ENCODE measurements at places on chromosomes 7 and 10.

DNA sequence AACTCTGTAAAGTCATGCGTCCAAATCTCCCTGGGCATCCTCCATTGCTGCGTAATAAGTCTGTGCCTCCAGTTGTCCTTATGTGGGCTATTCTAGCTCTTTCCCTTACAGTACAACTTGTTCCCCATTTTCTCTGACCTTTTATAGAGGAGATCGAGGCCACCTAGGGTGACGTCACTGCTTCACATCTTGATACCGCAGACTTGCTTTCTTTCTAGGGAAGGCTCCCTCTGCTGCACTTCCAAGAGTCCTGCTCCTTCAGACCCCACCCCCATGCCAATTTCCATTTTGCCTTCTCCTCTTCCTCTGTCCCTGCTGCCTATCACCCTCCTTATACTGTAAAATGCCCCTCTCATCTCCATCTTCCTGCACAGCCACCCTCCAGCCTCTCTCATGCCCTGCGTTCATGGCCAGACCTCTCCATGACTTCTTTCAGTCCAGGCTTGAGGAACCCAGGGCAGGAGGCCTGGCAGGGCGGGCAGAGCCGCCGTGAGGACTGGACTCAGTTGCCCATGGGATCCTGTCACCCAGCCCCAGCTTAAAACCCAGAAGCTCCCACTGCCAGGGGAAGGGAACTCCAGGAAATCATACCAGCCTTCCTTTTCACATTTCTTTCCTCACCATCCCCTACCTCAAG is 57.5 kb downstream of the CAMK1D start:
- no peak for DNase-seq

DNA sequence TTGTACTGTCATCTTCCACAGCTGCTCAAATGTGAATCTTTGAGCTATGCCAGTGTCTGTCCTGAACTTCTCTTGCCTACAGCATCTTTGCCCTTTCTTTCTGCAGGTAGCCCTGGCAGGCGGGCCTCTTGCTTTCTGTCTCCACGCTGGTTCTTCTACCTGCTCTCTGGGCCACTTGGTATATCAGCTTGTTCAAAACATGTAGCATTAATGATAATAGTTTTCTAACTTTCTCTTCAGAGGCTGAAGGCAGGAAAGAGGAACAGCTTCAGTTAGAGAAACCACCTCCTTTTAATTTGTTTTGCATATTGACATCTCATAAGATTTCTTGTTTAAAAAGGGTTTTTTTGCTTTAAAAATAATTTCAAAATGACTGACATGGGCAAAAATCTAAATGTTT is 923 bp upstream of the FGL2 start:
- no peak for DNase-seq

GRCh38 chr7:94969434-94970084 is 62.2 kb downstream of the PPP1R9A start:
- no peak for DNase-seq

DNA sequence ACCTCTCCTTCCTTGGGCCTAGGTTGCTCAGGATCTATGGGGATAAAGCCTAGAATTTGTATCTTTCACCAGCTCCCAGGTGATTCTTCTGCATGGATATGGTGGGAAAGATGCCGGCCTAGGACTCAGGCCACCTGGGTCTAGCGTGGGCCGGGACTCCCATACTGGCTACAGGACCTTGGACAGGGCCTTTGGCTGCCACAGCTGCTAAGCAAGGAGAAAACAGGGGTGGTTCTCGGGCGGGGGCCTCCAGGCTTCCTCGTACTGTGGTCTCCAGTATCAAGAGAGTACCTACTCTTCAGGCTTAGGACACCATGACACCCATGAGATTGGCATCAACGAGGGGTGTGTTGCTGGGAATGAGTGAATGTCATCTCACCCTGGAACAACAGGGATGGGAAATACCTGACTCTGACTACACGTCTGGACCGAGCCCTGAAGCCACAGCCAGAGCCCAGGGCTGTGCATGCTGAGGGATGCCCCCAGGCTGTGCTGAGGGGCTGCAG is 120.3 kb upstream of the ADAM12 start:
- DNase-seq = no peak

- DNase-seq = no peak
Observed at GRCh38 chr7:40848541-40849221, 713.9 kb downstream of the SUGCT start.

- DNase-seq = no peak
Observed at GRCh38 chr7:37259319-37259821, 189.3 kb downstream of the ELMO1 start.

- DNase-seq = no peak
Observed at GRCh38 chr7:37420946-37421695, 27.5 kb downstream of the ELMO1 start.

GRCh38 chr7:2185715-2186114 is 47.0 kb downstream of the MAD1L1 start:
- DNase-seq = no peak

- DNase-seq = no peak
Observed at GRCh38 chr7:101094791-101095375, 9.6 kb downstream of the TRIM56 start.

- DNase-seq = no peak
Observed at GRCh38 chr7:115844857-115845256, 185.7 kb downstream of the TFEC start.

GRCh38 chr7:158494643-158495042 is 93.0 kb downstream of the PTPRN2 start:
- DNase-seq = no peak

DNA sequence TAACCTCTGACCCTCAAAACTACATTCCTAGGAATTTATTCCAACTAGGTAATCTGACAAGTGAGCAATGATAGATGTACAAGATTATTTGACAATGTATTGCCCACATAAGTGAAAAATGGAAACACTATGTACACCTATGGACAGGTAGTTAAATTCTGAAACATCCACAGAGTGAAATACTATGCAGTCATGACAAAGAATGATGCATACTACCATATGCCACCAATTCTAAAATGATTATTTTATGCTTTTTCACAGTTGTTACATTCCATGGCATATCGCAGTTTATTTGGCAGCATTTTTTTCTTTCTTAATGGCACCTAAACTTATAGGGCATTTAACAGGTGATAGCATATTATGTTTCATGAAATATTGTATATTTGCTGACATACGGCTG is 20.1 kb upstream of the TNPO3 start:
- DNase-seq = no peak

GRCh38 chr7:51019191-51019844 is 236.6 kb upstream of the GRB10 start:
- no peak for DNase-seq

DNA sequence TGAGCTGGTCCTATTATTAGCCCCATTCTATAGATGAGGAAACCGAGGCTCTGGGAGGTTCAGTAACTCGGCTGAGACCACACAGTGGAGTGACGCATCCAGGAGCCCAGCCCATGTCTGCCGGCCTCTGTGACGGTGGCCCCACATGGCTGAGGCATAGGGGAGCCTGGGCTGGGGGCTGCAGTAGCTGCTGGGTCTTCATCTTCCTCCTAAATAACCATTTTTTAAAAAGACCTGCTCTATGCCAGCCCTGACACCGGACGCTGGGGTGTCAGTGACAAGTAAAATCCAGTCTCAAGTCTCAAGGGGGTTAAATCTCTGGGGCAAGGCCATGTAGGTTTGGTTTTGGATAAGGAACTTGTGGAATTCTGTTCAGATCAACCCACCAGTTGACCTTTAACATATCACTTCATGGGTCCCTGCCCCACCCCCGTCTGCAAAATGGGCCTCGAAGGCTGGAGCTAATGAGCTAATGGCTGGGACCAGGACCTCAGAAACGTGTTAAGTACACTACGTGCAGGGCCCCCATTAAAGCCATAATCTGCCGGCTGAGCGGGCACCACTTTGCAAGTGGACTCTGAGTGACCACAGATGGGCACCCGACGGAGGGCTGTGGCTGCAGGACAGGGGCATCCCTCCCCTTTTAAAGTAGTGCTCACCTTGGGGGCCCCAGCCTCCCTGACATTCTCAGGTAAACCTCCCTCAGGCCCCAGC is 136.5 kb upstream of the UNC5B start:
- no peak for DNase-seq

DNA sequence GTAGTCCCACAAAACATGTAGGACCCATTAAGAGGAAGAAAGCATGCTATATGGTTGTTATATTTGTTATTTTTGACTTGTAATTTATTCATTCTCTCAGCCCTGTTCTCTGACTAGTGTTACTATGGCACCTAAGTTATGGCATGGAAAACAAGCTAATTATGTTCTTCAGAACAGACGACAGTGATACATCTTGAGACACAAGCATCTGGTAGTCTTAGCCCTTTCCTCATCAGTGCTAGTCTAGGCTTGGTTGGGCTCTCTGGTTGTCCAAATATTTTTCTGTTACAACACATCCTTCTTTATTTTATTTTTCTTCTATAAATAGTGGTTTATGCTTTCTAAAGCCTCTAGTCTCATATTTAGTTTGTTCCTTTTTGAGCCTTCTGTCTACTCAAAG is 308.3 kb upstream of the KAT6B start:
- DNase-seq = no peak

DNA sequence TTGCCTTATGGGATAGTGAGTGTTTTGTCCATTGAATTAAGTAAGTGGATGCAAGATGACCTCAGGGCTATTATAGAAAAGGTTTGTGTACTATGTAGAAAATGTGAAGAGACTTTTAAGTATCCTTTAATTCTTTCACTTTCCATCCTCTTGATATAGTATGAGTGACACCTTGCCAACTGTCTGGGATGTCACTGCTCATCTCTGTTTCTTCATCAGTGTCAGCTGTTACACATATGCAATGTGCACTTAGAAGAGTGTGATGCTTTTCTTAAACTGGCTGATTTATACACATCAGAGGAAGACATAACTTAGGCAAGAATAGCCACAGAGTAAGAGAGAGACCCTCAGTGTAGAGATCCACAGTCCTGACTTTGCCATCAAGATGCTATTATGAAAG is 8.7 kb upstream of the ACTA2 start:
- no peak for DNase-seq

- DNase-seq = no peak
Observed at GRCh38 chr10:127736915-127737562, at the start of gene FOXI2. TSS of gene FOXI2 (plus strand) at chr10:127737185. CDS start at chr10:127737274, 89 bp downstream.

GRCh38 chr10:20115894-20116293 is 299.7 kb downstream of the PLXDC2 start:
- no peak for DNase-seq

- no peak for DNase-seq
Observed at GRCh38 chr7:2821842-2822507, 22.1 kb downstream of the GNA12 start.

DNA sequence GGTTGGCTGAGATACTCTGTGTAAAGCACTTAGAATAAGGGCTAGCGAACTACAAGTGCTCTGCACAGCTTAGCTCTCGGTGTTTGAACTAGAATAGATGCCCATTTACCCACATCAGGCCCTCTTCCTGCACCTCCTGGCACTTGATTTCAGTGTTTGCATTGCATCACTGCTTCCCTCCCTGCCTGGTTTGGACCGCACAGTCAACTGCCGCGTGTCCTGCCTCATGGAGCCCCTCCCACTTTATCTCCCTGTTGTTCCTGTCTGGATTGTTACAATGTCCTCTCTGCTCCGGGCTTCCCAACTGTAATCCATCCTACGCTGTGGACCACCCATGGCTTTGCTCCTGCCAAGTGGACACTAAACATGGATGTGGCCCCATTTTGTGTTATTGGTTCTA is 2.3 kb downstream of the FAM107B start:
- DNase-seq = no peak

GRCh38 chr7:25989140-25989705 is 162.8 kb upstream of the NFE2L3 start:
- DNase-seq = no peak

DNA sequence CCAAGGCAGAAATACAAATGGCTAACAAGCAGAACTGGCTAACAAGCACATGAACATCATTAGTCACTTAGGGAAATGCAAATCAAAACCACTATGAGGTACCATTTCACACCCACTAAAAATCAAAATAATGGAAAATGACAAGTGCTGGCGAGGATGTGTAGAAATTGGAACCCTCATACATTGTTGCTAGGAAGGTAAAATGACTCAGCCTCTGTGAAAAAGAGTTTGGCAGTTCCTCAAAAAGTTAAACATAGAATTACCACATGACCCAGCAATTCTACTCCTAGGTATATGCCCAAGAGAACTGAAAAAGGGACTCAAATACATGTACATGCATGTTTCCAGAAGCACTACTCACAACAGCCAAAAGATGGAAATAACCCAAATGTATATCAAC is 52.8 kb upstream of the ANAPC16 start:
- no peak for DNase-seq

DNA sequence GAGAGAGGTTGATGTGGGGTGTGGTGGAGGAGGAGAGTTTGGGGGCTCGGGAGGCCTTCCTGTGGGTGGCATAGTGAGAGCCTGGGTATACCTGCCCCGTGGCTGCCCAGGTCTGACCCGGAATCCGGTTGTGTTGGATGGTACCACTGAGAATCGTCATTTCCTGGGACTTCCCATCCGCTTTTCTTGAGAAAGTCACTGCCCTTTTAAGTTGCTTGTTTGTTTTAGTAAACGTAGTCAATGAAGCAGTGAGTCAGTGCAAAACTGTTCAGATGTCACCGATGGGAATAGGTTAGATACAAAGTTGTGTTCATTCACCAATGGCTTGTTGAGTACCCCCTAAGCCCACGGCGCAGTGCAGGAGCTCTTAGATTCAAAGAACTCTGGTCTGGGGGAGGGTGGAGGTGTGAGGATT is 285.8 kb downstream of the CAMK1D start:
- DNase-seq = peak; percentile 48

DNA sequence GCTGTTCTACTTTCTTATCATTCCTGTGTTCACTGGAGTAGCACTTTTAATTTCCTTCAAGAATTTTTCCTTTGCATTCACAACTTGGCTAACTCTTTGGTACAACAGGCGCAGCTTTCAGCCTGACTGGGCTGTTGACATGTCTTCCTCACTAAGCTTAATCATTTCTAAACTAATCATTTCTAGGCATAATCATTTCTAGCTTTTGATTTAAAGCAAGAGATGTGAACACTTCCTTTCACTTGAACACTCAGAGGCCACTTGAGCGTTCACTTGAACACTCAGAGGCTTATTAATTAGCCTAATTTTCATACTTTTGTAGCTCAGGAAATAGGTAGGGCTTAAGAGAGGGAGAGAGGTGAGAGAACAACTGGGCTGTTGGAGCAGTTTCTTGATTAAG is 15.9 kb downstream of the C10orf90 start:
- no peak for DNase-seq

DNA sequence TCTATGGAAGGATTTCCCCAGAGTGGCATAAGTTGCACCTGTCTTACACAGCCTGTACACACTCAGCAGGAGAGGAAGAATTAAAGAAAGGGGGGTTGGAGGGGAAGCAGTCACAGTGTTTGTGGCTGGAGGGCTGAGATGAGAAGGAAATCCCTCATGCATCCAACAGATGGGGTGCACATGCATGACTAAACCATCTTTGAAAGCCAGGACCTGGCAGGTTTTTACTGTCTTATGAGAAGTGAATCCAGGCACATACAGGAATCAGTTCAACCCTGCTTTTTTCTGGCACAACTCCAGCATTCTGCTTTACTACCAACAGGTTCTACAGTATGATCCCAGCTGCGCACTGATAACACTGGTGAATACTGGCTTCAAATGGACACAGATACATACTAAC is 107.7 kb downstream of the CACNA2D1 start:
- no peak for DNase-seq
